ENCODE measurements at places on chromosomes 2 and 18.

DNA sequence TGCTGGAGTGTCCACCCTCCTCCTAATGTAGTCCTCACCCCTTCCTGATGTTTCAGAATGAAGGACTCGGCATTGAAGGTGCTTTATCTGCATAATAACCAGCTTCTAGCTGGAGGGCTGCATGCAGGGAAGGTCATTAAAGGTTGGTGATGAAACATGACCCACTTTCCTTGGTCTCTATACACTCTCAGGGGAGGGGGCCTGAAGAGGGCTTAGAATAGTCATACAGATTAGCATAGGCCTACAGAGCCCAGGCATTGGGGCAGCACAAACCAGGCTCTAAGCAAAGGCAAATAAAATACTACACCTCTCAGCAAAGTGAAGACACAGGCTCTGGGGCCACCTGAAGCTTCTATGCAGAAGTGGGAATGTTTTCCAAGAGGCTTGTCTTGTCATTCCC, 1.8 kb downstream of the IL36RN start:
- DNase-seq, result no peak

GRCh38 chr2:241003369-241003768, 5.0 kb downstream of the SNED1 start:
- DNase-seq, result no peak

GRCh38 chr2:222518570-222519381, 94.4 kb downstream of the SGPP2 start:
- DNase-seq, result no peak

- DNase-seq, result no peak
Observed at GRCh38 chr2:154813636-154814035, 115.1 kb downstream of the KCNJ3 start.

GRCh38 chr2:120318626-120319025, 27.3 kb upstream of the INHBB start:
- DNase-seq, result no peak

GRCh38 chr2:5484868-5485267, 207.3 kb upstream of the SOX11 start:
- DNase-seq, result no peak

DNA sequence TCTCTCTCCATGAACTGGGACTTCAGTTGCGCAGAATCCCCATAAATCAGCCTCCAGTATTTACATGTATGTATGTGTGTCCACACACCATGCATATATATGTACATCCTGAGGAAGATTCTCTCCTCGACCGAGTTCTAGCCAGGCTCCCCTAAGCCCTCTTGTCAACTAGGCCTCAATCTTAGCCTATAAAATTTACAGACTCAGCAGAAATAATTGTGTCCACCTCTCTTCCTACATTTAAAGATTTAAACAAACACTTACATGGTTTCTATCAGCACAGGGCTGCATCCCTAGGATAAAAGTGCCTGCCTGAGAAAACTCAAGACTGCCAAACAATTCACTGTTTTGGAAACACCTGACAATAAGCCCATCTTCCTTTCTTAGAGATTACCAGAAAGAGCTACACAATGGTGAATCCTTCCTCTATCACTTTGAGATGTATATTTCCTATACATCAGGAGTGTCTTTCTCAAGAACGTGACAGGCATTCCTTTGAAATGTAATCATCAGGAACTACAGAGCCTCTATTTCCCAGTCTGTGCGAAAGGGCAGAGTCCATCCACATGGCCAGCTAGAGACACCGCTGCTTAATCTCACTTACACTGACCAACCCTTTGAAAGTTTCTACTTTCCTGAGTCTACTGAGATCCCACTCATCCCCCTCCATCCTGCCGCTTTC, 39.5 kb downstream of the ZNF519 start:
- DNase-seq, result no peak

GRCh38 chr2:184936761-184937160, 338.4 kb downstream of the ZNF804A start:
- DNase-seq, result no peak

DNA sequence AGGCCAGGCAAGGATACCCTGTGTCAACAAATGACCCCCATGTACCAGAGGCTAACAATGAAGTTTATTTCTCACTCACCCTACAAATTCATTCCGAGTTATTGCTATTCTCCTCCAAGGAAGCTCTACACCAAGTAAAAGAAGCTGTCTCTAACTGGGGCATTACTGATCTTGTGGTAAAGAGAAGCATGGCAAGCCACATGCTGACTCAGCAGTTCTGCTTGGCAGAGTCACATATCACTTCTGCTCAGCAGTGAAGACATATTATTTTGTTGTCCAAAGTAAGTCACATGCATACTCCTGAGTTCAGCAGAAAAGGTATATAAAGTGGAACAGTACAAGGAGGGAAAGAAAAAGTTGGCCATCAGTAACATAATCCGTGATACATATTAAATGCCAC, 315.8 kb downstream of the GULP1 start:
- DNase-seq, result no peak

DNA sequence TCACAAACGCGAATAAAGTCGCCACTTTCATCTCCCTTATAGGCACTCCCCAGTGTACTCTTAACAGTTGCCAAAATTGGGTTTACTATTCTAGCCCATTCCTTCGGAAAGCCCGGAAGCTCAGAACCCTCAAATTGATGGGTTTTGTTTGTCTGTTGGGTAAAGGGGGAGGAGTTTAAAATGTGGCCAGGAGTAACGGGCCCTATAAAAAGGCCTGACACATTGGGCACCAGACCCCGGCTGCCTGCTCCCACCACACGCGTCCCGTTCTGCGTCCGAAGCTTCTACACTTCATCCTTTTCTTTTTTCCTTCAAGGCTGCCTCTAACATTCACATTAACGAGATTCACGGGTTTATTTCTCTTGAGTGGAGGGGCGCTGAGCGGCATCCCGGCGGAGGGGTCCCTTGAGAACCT, 837 bp downstream of the NHEJ1 start:
- DNase-seq, result no peak

DNA sequence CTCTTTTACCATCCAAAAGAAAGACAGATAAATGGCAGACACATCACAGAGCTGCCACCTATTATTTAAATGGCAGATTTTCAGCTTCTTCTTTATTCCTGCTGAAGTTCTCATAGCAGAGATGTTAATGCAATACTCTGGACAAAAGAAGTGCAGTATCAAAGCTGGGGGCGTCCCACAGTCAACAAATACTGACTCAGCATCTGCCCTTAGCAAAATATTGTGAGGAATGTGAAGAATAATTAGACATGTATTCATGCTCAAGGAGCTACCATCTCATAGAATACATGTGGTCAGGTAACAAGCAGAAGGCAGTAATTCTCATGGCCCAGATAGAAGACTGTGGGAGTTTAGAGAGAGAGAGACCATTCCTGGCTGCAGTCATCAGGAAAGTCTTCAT, 108.0 kb upstream of the TANK start:
- DNase-seq, result no peak

GRCh38 chr2:55073000-55073983, 23.0 kb upstream of the RTN4 start:
- no peak for DNase-seq

DNA sequence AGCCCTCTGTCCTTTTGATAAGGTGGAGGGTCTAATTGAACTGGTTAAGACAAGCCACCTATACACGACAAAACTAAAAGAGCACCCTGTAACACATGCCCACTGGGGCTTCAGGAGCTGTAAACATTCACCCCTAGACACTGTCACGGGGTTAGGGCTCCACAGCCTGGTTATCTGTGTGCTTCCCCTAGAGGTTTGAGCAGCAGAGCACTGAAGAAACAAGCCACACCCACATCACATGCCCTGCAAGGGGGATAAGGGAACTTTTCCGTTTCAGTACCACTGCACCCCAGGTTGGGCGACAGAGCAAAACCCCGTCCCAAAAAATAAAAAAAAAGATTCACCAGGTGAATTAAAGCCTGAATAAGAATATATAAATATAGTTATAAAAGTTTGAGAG, 913.7 kb upstream of the ACVR2A start:
- DNase-seq, result no peak

DNA sequence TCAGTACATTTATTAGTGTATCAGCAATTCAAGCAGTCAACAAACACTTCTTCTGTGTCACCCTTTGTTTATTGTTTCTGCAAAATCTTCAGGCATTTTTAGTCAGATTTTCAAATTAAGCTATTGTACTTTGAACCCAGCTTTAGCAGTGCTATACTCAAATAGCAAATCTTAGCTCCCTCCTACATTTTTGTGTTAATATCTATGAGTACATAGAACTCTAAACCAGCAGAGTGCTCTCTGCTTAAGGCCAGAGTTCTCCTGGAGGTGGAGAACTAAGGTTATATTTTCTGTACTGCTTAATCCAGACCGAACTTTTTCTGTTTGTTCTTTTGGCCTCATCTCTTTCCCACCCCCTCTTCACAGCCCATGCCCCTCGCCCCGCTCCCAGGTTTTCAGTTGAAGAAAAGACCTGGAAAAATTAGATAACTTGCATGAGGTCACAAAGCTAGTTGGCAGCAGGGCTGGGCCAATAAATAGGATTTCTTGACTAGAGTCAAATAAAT, 29.2 kb upstream of the SCN1A start:
- no peak for DNase-seq

GRCh38 chr2:215461836-215462532, 26.1 kb upstream of the FN1 start:
- no peak for DNase-seq

DNA sequence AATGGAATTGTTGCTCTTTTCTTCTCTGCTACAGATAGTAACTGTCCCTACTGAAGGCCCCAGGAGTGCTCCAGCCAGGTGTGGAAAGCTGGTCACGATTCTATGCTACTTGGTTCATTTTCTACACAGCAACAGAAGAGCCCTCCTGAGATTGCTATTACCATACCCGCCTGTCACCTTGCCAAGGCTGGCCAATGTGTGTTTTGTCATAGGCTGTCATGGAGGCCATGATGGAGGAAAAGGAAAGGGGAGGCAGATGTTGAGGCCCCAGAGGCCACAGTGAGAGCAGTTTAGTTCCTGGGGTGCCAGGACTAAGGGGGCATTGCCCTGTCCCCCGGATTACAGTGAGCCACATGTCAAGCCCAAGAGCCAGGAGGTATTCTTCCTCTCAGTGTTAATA, 952 bp downstream of the ELMOD3 start:
- DNase-seq, result no peak

GRCh38 chr2:10546975-10547391, 98.9 kb upstream of the ODC1 start:
- DNase-seq, result no peak

- no peak for DNase-seq
Observed at GRCh38 chr18:55685638-55686037, 97.6 kb upstream of the TCF4 start.

- no peak for DNase-seq
Observed at GRCh38 chr2:181063696-181064095, 83.3 kb downstream of the UBE2E3 start.

- no peak for DNase-seq
Observed at GRCh38 chr2:237625216-237625705, 2.1 kb upstream of the LRRFIP1 start.

DNA sequence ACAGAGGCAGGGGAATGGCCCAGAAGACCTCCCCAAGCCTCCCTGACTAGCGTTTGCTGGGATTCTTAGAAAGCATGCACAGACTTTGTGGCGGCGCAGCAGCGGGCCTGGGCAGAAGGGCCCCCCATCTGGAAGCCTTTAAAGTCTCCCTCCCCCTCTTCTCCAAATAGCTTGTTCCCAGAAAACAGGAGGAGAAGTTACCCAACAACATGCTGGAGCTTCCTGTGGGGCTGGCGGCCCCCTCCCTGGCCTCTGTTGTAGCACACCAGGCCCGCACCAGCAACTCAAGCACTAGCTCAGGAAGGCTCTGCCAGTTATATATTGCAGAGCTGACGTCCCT, 334.8 kb downstream of the DYSF start:
- no peak for DNase-seq

DNA sequence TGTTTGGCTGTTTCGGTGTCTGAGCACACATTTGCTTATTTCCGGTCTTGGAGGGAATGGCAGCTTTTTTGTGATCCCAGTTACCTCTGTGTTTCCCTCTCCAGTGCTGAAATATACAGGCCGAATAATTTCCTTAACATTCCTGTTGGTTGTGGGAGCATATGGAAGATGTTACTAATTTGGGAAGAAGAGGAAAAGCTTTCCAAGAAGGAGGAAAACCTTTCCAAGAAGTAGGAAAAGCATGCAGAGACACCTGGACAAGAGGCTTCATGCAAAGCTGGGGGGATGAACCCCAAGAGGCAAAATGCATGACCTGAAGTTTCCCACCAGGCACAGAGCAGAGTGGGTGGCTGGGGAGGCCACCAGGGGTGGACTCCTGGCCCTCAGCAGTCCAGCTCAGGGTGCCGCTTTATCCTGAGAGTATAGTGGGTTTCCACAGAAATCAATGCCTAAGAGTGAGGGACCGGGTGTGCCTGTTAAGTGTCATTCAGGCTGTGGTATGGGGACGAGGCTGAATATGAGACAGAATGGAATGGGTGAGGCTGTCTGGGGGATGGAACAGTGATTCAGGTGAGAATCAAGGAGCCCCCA, 25.5 kb upstream of the GNAL start:
- DNase-seq, result no peak

- DNase-seq, result no peak
Observed at GRCh38 chr2:65128297-65129190, 1.4 kb downstream of the RAB1A start.

DNA sequence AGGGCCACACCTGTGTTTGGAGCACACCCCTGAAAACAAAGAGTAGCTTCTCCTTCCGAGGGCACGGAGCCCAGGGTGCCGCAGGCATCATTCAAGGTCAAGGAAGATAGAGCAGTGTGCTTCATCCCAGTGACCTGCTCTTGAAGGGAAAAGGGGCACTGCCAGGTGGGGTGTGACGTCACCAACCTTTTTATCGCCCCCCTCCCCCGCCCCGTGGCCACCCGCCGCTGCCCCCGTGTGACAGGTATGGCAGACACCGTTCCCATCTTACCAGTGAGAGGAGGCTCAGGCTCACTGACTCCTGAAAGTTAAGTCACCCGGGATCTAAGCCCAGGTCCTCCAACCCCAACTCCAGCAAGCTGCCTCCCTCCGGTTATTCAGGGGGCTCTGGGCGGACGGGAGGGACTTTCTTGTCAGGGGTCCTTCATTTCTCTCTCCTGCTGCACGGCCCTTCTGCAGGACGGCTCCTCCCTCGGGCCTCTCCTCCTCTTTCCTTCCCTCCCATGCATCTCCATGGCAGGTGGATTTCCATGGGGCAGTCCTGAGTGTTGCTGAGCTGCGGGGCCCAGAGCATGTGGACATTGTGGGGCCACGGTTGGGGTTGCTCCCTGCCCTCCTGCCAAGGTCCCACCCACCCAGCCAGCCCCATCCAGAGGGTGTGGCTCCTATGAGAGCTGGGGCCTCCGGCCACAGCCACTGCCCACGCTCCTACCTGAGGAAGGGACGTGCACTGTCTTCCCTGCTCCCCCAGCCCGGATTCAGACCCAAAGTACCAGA, 114.1 kb upstream of the HDAC4 start:
- DNase-seq, result no peak

- DNase-seq, result no peak
Observed at GRCh38 chr2:235493402-235493774, 455 bp upstream of the AGAP1 start.

GRCh38 chr2:111662771-111663470, 221.1 kb downstream of the ANAPC1 start:
- no peak for DNase-seq

GRCh38 chr2:33108483-33109443, 162.0 kb downstream of the LTBP1 start:
- DNase-seq, result no peak

All from T-helper 9 cell (primary cell).